ENCODE measurements at places on chromosomes 16 and 17.
A peak's percentile ranks its signal among the peaks of the same experiment; 100 is the strongest.

DNA sequence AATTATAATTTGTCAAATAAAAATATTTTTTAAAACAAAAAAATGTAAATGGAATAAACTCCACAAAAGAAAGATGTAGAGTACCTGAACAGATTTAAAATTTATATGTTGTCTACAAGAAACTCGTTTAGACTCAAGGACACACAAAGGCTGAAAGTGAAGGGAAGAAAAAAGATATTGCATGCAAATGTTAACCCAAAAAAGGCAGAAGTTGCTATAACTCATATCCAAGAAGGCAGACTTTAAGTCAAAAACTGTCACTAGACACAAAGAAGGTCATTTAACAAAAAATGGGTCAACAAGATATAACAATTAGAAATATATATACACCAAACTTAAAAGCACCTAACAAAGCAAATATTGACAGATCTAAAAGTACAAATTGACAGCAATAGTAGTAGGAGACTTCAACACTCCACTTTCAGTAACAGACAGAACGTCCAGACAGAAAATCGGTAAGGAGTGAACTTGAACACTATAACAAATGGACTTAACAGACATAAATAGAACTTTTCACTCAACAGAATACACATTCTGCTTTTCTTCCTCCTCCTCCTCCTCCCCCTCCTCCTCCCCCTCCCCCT lies 40.8 kb upstream of the MYLK3 start:
- no peak for DNase-seq

GRCh38 chr16:67181346-67181745 lies 2.4 kb downstream of the MATCAP1 start:
- no peak for DNase-seq

GRCh38 chr16:24499193-24499814 lies 40.1 kb upstream of the RBBP6 start:
- no peak for DNase-seq

DNA sequence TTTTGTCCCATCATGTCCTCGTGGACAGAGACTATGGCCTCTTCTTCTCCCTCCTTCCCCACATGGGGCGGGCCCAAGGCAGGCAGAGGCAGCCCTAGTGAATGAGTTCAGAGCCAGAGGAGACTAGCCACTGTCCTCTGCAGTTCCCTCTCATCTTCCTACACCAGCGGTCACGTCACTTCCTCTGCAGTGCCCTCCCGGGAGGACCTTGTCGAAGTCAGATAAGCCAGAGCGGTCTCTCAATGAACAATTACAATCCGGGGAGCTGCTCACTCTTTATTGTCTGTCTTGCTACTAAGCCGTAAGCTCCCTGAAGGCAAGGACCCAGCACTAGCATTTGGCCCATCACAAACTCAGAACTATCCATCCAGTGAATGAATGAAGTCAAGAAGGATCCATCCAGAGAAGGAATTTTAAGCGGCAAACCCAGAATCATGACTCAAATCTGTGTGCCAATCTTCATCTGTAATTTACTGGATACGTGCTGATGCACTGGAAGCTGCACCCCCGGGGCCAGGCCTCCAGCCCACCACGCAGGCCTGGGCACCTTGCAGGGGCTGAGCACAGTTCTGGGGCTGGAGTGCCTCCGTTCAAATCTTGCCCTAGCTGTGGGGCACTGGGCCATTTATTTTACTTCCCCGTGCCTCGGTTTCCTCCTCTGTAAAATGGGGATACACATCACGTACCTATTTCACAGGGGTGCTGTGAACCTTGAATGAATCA lies 18.1 kb downstream of the ZNF423 start:
- no peak for DNase-seq

- DNase-seq: no peak
Measured at GRCh38 chr17:36463916-36464764, 22.3 kb upstream of the ZNHIT3 start.

DNA sequence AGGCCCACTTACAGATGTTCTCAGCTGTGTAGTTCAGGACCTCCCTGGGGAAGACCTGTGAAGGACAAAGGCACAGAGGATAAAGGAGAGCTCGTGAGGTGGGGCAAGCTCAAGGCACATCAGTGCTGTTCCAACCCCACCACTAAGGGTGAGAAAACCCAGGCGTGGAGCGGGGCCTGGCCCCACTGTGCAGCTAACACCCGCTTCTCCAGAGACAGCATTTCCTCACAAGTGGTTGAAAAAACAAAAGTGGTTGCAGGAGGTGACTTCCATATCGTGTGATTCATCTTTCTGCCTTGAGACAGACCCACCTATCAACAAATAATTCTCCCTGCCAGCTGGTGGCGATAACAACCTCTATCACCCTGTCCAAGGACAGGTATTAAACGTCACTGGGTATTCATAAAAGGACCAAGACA lies 30.0 kb downstream of the SNN start:
- DNase-seq: no peak

DNA sequence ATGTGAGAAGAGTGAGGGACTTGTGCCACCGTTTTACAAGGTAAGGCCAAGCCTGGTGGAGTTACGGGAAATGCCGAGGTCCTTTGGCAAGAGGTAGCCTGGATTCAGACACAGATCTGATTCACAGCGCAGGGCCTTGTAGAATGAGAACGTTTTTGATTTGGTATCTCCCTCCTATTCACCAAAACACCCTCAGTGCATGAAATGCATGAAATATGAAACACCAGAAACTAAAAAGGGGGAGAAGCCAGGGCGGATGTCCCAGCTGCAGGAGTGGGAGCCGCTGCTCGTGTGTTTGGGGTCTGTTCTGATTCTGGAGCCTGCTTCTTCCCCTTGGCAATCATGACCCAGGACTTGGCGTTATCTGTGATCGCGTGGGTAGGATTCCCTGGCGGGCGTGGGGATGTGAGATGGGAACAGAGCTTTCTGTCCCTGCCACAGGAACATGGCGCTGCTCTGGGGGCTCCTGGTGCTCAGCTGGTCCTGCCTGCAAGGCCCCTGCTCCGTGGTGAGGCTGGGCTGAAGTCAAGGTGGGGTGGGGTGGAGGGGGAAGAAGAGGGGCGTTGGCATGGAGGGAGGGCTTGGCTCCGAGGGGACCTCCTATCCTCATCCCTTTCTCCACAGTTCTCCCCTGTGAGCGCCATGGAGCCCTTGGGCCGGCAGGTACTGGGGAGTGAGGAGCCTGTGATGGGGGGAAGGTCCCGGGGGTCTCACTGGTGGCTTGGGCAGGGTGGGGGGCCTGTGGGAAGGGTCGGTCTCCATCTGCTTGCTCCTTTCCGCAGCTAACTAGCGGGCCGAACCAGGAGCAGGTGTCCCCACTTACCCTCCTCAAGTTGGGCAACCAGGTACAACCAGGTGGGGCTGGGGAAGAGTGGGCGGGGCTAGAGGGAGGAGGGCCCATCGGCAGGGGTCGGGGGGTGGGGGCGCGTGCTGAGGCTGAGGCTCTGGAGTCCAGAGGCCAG lies 2.2 kb downstream of the SERPINF2 start:
- peak; percentile 72 for DNase-seq

Data from left lobe of liver (tissue), 2 donors.